ENCODE measurements at places on chromosomes 5 and 9.

DNA sequence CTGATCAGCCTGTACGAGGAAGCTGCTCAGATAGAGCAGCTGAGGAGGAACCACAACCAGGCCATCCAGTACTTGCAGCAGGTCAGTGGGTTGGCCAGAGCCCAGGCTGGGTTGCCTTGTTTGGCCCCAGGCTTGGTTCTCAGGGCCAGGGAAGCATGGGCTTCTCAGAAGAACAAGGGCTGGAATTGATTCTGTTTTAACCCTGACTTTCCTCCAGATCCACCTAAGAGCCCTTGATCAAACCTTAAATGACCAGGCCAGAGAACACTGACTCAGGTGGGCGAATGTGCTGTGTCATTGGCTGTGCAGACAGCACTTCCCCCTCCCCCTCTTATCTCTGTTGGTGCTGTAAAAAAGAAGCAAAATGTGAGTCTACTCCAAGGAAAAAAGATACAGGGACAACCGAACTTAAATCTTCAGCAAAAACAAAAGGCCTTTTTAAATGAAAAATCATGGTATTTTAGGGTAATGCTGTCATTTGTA is 28.1 kb downstream of the TTC23L start:
- no peak for DNase-seq

DNA sequence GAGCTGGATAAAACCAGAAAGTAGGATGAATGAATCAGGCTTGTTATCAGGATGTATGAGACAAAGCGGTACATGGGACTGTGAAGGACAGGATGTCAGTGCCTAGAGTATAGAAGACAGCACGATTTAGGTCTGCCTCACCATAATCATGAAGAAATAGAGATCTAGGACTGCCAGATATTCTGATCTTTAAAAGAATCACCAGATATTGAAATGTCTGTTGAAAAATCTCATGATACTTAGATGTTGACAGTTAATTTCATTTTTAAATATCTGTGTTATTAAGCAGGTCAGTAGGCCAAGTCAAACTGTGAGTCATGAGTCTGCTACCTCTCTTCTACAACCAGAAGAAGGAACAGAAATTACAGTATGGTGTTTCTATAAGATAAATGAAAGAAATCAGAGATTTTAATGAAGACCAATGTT is 65.0 kb downstream of the ST8SIA4 start:
- no peak for DNase-seq

- no peak for DNase-seq
Observed at GRCh38 chr5:82738681-82739269, 338.4 kb downstream of the TMEM167A start.

DNA sequence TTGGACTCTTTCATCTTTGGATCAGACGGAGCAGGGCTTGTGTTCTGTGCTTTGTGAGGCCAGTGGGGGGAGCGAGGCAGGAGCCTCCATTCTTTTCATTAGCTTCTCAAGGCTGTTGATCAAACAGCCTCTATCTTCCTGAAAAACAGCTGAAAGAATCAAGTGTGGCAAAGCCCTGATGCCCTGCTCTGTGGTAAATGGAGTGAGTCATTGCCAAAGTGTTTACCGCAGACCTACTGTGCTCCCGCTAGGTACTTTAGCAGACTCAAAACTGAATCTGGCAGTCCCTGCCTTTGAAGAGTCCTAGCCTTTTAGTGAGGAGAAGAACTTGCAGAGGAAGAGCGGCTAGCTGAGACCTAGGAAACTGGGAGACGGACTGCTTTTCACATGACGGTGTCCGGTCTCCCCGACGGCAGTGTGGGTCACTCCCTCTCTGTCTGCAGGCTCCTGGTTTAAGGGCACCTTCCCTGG is 3.3 kb downstream of the ANKRD33B start:
- DNase-seq: peak; percentile 33

DNA sequence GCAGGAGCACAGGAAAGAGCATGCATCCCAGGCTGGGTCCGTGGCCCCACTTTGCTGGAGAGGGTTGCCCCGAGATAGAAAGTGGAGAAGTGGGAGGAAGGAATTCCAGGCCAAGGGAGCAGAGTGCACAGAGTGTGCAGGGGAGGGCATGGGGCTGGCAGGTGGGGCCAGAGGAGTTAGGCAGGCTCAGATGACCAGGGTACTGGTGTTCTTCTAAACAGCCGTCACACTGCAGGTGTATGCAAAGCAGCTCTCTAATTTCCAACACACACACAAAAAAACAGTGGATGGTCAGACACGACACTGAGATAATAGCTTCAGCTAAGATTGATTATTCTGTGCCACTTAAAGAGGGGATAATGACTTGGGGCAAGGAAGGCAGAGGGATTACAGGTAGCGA is 212.2 kb downstream of the MTRR start:
- no peak for DNase-seq

DNA sequence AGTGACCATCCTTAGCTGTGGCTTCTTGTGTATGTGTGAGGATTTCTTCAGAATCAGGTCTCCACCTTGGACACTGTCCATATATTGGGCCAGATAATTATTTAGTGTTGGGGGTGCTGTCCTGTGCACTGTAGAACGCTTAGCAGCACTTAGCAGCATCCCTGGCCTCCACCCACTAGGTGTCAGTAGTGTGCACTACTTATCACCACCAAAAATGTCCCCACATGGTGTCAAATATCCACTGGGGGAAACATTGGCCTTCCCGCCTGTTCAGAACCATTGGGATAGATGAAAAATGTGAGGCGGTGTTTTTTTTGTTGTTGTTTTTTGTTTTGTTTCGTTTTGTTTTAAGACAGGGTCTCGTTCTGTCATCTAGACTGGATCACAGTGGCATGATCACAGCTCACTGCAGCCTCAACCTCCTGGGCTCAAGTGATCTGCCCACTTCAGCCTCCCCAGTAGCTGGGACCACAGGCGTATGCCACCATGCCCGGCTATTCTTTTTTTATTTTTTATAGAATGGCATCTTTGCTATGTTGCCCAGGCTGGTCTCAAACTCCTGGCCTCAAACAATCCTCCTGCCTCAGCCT is 67.7 kb downstream of the TENT4A start:
- no peak for DNase-seq

- no peak for DNase-seq
Observed at GRCh38 chr5:10214041-10214440, 35.6 kb downstream of the ATPSCKMT start.

- DNase-seq: no peak
Observed at GRCh38 chr9:3479514-3480352, 46.1 kb downstream of the RFX3 start.

DNA sequence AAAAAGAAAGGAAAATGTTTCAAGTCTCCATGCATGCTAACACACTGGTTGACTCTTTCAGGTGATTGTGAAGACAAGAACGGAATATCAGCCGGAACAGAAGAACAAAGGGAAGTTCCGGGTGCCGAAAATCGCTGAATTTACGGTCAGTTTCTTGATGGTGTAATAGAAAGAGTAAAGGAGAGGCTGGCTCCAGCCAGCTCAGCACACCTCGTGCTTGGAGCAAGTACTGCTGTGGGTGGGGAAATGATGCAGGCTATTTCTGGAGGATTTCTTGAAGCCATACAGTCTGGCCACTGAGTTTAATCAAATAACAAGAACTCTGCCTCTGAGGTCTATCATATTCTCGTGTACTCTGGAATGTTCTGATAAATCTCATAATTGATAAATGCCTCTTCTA is 18.7 kb downstream of the NSG2 start:
- no peak for DNase-seq

GRCh38 chr9:79233542-79233941 is 338.2 kb upstream of the TLE4 start:
- no peak for DNase-seq

GRCh38 chr9:32552172-32552872 is at the start of the genes SMIM27 and TOPORS:
TSS of gene SMIM27 (plus strand) at chr9:32552327. CDS start at chr9:32552435, 108 bp downstream.
TSS of gene TOPORS (minus strand) at chr9:32552586. CDS start at chr9:32552436, 150 bp downstream.
- peak; percentile 93 for DNase-seq

DNA sequence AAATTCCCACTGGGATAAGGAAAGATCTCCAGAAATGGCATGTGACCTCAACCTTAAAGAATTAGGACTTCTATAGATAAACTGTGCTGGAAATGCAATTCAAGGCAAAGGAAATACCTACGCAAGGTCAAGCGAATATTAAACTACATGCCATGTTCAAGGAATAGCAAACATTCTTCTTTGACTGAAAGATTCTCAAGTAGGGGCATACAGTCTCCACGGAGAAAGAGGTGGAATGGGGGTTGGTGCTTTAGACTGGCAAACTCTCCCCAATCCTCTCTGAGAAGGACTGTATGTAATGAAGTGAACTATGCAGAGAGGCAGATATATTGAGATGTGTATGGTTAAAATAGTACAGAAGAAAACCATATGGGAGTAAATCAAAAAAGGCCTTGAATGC is 6.1 kb downstream of the RICTOR start:
- no peak for DNase-seq

DNA sequence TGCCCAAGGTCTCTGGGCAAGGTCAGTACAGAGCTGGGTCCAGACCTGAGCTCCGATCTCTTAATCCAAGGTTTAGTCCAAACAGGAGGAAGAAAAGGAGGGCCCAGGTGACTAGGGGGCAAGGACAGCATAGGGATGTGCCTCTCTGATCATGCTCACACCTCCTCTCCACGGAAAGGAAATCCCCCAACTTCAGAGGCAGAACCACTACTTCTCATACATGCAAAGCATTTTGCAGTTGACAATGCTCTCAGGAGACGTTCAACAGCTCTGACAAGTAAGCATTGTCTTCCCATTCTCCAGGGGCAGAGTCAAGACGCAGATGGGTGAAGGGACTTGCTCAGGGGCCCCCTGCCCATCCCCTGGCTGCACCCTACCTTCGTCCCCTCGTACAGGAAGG is 8.7 kb upstream of the CORO2A start:
- no peak for DNase-seq

DNA sequence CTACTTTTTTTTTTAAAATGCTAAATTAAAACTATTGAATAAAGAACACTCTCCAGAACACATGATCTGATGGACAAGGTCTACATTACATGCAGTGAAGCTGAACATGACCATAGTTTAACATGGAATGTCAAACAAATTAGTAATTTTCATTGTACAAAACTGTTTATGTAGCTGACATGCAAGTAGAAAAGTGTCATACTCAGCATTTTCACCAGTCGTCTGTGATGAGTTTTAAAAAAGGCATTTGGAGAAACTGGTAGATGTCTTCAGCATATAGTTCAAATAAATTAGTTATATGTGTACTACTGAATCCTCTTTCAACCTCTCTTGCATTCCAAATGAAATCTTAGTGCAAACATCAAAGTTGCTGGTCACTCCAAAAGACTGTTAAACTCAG is 301.9 kb downstream of the FER start:
- DNase-seq: no peak

GRCh38 chr9:69980041-69980440 is 63.6 kb upstream of the MAMDC2 start:
- no peak for DNase-seq

DNA sequence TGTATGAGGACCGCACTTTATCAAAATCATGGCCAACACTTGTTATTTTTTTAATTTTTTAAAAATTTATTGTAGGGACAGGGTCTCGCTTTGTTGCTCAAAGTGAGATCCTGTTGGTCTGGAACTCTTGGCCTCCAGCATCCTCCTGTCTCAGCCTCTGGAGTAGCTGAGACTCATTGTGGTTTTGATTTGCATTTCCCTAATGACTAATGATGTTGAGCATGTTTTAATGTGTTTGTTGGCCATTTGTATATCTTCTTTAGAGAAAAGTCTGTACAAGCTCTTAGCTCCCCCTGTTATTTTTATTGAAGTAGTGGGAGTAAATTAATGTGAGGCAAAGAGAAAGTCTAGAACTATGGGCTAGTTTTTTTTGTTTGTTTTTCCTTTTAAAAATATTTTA is 1.6 kb upstream of the RPS6 start:
- no peak for DNase-seq

- DNase-seq: no peak
Observed at GRCh38 chr9:21465138-21465537, 17.0 kb downstream of the IFNE start.
